ENCODE measurements at places on chromosomes 16 and 17.

DNA sequence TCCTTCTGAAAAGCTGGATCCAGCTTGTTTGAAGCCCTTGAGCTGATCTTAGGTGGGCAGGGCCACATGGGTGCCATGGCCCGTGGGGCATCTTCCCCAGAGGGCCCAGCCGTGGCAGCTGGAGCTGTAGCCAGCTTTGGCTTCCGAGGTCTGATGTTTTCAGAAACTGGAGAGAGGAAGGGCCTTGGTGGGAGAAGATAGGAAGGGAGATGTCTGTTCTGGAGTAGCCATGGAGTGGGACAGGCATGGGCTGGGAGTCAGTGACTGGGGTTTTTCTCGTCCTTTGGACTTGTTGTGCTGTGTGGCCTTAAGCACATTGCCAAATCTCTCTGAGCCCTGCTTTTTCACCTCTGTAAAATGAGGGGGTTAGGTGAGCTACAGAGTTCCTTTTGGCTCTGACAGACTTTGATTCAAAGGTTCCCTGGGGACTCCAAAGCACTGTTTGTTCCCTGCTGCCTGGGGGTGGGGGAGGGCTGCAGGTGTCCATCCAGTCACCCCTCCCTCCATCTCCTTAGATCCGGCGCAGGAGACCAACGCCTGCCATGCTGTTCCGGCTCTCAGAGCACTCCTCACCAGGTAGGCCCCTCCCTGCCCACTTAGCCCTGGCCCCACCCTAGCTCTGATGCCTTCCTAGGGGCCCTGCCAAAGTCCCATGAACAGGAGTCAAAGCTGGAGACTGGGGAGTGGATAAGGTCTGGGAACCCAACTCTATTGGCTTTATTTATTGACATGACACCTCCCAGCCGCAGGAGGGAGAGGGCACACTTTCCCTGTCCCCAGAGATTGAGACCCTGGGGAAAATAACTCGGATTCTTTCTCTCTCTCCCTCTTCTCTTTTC lies 2.1 kb downstream of the PPP1R1B start:
- no peak for DNase-seq

DNA sequence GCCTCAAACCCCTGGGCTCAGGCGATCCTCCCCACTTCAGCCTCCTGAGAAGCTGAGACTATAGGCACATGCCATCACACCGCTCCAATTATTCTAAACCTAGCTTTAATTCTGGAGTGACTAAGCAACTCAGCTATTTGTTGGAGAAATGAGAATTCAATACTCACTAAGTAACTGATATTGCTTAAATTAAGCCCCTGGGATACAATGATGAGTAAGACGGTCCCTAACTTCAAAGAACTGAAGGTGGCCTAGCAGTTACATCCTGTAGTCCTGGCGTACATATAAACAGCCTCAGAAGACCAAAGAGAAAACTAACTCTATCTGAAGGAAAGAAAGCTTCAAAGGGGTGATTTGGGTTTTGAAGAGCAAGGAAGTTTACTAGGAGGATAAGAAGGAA lies 25.0 kb downstream of the XPO6 start:
- DNase-seq = no peak

DNA sequence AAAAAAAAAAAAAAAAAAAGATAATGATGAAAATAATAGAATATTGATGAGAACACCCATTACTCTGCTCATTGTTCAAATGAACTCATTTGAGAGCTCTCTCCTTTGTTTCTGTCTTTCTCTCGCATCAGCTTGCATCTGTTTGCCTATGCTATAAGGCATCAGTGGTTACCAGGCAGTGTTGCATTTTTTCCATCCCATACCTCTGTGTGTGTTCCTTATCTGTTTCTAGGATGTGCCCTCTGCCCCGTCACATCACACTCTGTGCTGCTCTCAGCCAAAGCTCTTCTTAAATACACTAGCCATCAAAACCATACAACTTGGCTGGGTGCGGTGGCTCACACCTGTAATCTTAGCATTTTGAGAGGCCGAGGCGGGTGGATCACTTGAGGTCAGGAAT lies 568.2 kb downstream of the WWOX start:
- DNase-seq = no peak

DNA sequence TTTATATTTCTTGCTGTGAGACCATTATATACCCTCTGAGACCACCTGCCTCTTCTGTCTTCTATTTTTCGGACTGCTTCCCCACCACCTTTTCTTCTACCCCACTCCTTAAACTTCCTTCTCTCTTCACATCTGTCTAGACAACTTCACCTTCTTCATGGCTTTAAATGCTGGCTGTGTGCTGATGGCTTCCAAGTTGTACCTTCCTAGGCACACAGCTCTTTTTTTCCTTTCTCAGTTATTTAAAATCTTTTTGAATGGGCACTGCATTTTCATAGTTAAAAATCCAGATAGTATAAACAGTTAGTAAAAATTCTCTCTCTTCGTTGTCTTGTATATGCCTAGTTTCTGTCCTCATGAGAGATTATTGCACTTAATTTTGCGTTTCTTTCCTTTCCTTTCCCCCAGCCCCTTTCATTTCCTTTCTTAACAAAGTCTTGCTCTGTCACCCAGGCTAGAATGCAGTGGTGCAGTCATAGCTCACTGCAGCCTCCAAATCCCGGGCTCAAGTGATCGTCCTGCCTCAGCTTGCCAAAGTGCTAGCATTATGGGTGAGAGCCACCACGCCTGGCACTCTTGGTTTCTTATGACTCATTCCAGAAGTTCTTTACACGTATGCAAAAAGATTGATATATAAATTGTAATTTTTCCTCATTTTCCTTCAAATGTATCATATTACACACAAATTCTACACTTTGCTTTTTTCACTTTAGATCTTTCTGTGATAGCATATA lies 114.3 kb downstream of the NPIPB5 start:
- DNase-seq = no peak

GRCh38 chr17:1390432-1391367 lies 9.3 kb downstream of the YWHAE start:
- no peak for DNase-seq

DNA sequence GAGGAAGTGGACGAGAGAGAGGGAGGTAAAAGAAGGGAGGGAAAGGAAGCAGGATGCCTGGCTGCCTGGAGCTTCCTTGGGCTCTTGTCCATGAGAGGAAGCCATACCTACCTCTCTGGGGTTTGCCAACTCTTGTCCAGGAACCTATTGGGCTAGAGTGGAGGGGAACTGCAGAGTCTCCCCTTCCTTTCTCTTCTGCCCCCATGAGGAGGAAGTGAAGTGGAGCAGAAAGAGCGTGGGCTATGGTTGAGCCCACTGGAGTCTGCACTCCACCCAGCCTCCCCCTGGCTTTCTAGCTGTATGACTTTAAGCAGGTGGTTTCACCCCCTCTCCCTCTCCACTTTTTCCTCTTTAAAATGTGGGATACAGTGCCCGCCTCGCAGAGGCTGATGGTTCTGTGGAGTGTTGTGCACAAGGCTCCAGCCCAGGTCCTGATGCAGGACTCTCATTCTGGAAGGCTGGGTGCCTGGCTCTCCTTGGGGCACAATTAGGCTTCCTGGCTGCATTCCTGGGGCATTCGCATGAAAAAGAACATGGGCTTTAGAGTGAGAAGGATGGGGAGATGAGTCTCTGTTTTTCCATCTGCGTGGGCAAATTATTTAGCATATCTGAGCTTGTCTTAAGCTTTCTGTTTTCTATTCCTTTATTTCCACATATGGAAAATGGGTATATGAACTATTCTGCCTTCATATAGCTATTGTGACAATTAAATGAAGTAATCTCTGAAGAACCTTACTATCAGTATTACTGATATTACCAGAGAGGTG lies 40.7 kb downstream of the HLF start:
- no peak for DNase-seq

DNA sequence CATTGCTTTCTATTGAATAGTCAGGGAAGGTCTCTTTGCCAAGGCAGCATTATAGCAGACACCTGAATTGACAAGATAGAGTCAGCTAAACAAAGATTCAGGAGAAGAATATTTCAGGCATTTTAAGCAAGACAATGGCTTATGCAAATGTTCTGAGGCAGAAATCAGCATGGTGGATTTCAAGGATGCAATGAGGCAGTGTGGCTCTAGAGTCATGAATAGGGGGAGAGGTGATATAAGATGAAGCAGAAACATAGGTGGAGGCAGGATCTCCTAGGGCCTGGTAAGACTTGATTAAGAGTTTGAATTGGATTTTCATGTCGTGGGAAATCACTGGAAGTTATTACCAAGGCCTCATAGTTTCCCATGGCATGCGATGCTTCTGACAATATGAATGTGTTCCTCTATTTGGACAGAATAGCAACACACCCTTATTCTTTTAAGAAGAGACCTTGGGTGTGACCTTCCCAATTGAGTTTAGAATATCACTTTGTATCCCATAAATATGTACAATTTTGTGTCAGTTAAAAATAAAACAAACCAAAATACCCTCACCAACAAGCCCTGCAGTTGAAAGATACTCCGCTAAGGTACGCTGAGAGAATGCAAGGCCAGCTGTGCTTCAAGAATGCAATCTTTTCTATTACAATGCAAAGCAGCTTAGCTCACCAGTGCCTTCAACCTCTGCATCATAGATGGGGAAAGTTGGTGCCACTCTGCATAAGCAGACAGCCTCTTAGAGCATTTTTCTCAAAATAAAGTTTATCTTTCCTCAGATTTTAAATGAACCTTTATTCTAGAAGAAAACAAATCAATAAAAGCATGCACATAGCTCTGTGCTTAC lies 139.6 kb upstream of the SALL1 start:
- DNase-seq = no peak

GRCh38 chr16:21684199-21684598 lies 20.4 kb downstream of the OTOA start:
- DNase-seq = no peak

DNA sequence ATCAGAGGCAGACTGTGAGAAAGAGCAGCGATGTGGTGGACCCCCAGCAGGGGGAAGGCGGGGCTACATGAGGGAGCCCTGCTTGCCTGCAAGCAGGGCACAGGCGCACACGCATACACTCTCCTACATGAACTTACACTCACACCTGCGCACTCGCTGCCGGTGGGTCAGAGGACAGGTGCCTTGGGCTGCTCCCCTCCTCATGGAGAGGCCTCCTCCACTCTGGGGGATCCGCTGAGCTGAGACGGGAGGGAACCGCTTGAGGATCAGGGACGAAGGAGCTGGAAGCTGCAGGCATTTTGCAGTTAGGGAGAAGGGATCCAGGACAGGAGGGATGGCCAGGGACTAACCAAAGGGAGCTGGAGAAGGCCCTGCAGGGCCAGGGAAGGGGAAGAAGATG lies 14.2 kb downstream of the OSBPL7 start:
- DNase-seq = no peak

- no peak for DNase-seq
Observed at GRCh38 chr16:83266848-83267553, 540.8 kb upstream of the HSBP1 start.

- no peak for DNase-seq
Observed at GRCh38 chr17:56765449-56765848, 68.3 kb downstream of the C17orf67 start.

DNA sequence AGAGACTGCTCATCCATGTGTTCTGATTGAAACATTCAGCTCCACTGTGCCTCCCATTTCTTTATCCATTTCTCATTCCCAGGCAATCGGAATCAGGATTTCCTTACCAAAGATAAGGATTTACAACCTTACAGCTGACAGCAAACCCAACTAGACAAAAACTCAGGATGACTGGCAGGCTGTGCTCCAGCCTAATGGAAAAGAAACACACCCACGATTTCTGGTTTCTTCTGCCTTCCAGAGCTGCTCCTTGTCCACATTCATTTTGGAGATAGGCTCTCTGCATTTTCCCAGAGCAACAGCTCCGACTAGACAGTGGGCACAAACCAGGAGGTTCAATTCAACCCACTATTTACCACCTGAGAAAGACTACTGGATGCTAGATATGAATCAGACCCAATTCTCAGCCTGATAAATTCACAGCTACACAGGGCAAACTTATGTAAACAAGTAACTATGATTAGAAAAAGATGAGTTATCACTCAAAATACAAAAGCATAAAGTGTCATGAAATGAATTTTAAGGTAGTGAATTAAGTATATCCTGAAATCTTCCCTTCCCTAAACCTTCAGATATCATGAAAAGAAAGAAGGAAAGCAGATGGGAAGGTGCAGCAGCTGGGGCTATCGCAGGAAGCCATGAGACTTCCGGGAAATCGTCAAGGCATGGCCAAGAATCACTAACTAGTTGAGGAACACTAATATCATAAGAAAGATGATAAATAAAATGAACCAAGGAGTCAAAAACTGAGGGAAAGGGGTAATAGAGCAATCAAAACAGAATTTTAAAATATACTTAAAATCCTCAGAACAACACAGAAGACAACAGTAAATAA lies 44.8 kb upstream of the CLEC18B start:
- no peak for DNase-seq

- DNase-seq = no peak
Observed at GRCh38 chr16:48137822-48138221, 18.0 kb downstream of the ABCC12 start.

DNA sequence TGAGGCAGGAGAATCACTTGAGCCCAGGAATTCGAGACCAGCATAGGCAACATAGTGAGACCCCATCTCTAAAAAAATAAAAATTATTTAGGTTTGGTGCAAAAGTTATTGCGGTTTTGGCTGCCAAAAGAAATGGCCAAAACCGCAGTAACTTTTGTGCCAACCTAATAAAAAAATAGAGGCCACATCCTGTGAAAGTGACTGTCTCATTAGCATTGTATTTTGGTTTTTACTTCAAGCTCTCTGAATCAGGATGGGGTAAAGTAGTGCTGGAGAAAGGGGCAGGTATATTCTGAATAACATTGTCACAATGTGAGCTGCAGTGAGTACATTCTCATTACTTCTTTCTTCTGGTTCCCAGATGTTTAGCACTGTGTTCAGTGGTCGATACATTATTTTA lies 36.0 kb downstream of the ATP6V0A1 start:
- no peak for DNase-seq

GRCh38 chr17:21077281-21077680 lies 34.5 kb upstream of the USP22 start:
- DNase-seq = no peak

GRCh38 chr17:65455972-65456343 lies 105.5 kb downstream of the AXIN2 start:
- peak; percentile 23 for DNase-seq

- DNase-seq = no peak
Observed at GRCh38 chr17:42130310-42130936, 7.8 kb downstream of the HSPB9 start.

Data from H4 (cell line).